Activated T-cell treated with anti-CD3 and anti-CD28 coated beads for 4 hours (primary cell): ENCODE measurements at places on chromosomes 12 and 14.

GRCh38 chr12:117404203-117404853, 42.9 kb upstream of the NOS1 start:
- no peak for DNase-seq

GRCh38 chr12:57741844-57742738, 2.7 kb upstream of the TSPAN31 start:
- DNase-seq, result peak; percentile 65

DNA sequence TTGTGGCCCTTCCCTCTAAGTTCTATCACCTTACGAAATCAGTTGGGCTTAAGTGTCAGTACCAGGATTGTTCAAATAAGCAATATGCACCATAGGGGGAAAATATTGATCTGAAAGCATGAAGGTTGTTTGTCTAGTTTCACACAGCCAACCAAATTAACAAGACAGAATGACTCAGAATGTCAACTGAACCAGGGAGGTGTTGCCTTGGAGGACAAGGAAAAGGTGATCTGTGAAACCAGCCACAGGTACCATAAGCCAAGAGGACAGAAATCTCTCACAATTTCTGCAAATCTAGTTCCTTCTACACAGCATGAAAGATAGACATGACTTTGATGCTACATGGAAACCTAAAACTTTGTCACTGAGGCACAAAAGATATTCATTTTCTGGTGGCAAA, 297.9 kb downstream of the BCL11B start:
- DNase-seq, result no peak

- DNase-seq, result no peak
Observed at GRCh38 chr12:122975790-122976647, 975 bp downstream of the OGFOD2 start.

DNA sequence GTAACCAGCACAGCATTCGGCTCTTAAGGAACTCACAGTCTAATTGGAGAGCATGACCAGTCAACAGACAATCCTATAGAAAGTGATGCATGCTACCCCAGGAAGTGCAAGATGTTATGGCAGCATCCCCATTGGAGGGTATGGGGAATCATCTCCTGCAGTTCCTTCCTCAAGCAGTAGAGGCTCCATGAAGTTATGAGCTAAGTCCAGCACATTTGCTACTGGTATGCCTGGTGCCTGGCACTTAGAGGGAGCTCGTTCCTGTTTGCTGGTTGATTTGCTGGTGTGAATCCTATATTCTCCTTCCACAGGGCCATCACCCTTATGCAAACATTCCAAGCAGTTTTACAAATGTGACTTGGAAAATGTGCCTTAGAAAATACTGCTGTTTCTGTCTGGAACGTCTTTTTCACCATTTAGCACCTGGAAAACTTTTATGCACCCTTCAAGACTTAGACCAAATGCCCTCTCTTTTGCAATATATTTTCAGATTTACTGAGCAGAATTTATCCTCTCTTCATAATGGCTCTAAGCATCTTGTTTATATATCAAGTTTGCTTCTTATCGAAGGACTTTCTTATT, 136.1 kb upstream of the WSCD2 start:
- DNase-seq, result no peak

DNA sequence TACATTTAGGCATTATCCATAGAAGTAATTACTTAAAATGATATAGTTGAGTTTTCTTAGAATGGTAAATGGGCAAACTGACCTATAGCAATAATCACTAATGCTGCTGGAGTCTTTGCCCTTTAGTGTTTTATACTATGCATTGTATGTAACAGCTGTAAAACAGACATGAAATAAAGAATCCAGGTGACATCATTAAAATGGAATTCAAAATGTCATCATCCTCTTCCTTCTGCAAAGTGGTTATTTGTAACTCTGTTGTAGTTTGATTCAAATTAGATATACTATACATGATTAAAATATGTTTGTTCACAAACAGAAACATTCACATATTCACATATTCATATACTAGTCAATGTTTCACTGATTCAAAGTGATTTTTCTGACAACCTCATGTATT, 598.8 kb downstream of the SLC16A7 start:
- no peak for DNase-seq

GRCh38 chr12:15227004-15227679, 5.9 kb upstream of the RERG start:
- DNase-seq, result no peak

- no peak for DNase-seq
Observed at GRCh38 chr14:22896356-22896755, 13.3 kb downstream of the REM2 start.

DNA sequence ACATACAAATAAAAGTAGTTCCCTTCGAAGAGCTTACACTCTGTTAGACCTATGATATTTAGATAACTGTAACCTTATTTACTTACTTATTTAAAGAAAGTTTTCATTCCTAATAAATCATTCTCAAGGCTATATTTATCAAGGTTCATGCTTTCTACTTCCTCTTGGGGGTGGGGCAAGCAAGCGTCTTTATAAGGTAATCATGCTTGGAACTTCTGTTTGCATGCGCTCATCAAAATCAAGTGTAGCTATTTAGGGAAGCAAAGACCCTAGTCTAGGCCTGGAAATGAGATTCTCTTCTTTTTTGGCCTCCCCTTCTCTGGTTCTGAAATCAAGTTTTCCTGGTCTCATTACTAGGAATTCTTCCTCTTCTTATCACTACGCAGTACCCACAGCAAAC, 766 bp downstream of the RERG start:
- DNase-seq, result no peak

GRCh38 chr14:61699027-61699426, 3.7 kb downstream of the HIF1A start:
- DNase-seq, result no peak

DNA sequence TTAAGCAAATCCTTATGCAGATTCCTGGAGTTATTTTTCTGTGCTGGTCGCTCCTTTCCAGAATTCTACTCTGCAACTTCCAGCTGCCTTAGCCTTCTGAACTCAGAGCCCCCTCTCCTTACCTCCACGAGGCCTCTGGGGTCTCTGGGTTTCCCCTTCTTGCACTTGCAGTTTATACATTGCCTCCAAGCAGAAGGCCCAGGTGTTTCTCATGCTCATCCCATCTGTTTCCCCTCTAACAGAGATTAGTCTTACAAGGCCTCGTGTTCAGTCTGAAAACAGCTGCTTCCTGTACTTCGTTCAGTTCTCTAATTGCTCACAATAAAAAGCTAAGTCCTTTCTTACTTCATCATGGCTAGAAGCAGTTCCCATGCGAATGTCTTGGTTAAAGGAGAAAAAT, 134.4 kb upstream of the FGD4 start:
- DNase-seq, result no peak

- DNase-seq, result no peak
Observed at GRCh38 chr12:7042842-7043241, 17.7 kb upstream of the C1S start.

- no peak for DNase-seq
Observed at GRCh38 chr12:46507766-46508165, 135.2 kb upstream of the SLC38A2 start.

DNA sequence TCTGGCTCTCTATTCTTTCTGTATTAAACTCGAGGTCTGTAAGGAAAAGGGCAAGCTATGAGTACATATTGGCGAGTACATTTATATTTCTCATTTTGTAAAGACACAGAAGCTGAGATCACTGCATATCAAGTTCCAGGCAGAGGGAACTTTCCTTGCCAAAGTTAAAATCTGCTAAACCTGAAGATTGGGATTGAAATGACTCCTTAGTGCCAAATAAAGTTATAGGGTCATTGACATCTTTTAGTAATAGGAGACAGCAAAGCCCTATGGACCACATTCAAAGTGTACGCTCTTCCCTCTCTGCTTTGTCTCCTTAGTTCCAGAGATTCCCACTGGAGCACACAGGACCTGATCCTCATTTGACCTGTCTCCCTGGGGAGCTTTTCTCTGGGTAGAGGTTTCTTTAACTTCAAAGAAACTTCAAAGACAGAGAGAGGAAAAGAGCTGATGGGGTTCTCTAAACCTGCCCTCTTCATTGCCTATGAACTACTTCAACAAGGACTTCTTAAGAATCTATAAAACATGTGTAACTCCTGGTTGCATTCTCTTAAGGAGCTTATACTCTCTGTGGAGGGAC, 42.6 kb upstream of the PTPRR start:
- no peak for DNase-seq

- no peak for DNase-seq
Observed at GRCh38 chr12:109752117-109753053, 38.8 kb downstream of the FAM222A start.

DNA sequence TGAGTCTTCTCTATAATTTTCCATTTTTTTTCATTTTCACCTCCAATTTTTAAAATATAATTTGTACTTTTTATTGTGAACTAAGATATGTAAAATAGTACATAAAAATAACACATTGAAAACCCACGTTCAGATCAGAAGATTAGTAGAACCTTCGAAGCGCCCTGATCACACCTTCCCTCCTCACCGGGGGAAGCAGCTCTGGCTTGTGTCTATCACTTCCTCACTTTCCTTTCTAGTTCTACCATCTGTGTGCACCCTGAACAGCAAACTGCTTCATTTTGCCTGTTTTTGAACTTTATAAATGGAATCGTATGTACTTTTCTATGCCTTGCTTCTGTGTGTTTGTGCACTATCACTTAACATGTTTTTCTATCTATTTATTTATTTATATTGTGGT, 11.8 kb upstream of the CD27 start:
- DNase-seq, result no peak

DNA sequence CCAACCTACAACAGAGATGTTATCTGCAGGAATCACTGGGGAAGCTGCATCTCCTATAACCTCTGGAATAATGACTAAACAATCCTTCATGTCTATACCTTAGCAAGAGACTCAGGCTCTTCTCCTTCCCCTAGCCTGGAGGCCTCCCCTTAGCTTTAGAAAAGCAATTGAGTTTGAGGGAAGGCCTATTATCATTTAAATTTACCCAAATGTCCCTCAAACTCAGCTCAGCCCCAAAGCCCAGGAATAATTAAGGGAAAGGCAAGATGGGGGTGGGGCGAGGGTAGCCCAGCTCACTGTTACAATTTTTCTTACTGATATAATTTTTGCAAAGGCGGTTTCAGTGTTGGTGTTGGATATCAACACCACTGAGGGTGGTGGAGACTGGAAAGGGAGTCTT, 151.4 kb upstream of the EEA1 start:
- no peak for DNase-seq

- DNase-seq, result no peak
Observed at GRCh38 chr12:75716291-75717025, 205.0 kb upstream of the KRR1 start.

DNA sequence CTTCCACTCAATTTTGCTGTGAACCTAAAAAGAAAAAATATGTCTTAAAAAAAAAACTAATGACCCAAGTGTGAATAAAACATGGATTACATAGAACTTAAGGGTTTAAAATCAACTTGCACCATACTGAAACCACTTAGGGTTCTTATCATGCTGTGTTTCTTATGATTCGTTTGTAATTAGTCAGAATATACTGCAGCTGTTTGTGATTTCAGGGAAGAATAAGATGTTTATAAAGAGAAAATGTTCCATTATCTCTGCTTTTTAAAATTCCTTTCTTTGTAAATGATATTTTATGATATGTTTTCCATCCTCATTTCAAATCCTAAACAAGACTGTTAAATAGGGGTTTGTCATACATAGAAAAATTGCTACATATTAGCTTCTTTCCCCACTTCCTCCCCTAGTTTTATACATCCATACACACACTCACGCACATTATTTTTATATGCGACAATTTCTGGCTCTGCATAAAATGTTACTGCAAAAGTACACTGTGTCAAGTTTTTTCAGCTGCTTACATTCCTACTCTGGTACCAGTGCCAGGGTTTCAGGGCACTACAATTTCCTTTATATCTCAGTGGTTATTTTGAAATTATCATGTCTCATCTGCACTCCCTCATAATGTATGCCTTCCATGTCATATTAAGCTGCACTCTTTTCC, 275.2 kb upstream of the GARIN6 start:
- DNase-seq, result no peak

DNA sequence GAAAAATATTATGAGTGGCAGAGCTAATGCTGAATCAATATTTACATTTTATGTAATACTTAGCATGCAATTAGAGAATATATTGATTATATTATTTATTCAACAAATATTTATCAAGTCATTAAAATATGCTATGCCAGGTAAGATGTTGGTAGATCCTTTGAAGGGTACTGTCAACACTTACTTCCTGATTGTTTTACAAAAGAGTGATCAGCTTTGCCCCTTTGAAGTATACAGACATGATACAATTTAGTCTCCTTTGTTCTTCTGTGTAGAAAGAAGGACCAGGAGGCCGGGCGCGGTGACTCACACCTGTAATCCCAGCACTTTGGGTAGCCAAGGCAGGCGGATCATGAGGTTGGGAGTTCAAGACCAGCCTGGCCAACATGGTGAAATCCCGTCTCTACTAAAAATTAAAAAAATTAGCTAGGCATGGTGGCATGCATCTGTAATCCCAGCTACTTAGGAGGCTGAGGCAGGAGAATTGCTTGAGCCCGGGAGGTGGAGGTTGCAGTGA, 73.9 kb upstream of the IFNG-AS1 start:
- DNase-seq, result no peak

- no peak for DNase-seq
Observed at GRCh38 chr12:106673141-106673540, 90.3 kb downstream of the RFX4 start.

DNA sequence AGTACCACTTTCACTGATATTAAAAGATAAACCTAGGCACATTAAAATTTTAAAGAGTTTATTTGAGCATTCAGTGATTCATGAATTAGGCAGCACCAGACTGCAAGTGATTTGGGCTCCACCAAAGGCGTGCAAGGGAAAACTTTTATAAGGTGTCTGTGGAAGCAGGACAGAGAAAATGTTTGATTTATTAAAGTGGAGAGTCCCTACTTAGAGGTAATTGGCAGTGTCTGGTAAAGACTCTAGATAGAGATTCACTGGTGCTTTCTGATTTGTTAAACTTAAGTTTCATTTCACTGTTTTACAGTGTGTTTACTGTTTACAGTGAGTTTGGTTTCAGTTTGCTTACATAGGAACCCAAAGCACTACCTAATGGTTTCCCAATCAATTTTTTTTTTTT, 72.8 kb downstream of the ANKS1B start:
- no peak for DNase-seq

DNA sequence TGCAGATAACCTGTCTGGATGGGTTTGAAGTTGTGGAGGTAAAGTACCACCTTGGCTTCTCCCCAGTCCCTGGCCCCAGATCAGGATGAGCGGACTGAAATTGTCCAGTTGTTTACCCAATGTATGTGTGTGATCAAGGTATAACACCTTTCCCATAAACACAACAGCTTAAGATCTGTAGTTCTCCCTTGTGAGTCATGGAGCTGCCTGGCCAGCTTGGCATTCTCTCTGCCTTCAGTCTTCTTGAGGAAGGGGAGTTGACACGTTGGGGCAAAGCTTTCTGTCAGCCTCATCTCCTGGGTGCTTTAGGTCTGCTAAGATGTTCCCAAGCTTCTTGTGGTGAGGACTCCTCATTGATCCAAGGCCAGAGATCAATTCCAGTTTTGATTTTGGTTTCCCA, 6.1 kb downstream of the C1S start:
- no peak for DNase-seq
